ENCODE measurements at places on chromosomes 5 and 9.

- DNase-seq, result no peak
Observed at GRCh38 chr9:8648271-8648845, 848.8 kb upstream of the DMAC1 start.

- DNase-seq, result no peak
Observed at GRCh38 chr9:137147793-137148160, 8.8 kb downstream of the GRIN1 start.

- DNase-seq, result no peak
Observed at GRCh38 chr9:88954066-88954465, 37.2 kb upstream of the S1PR3 start.

DNA sequence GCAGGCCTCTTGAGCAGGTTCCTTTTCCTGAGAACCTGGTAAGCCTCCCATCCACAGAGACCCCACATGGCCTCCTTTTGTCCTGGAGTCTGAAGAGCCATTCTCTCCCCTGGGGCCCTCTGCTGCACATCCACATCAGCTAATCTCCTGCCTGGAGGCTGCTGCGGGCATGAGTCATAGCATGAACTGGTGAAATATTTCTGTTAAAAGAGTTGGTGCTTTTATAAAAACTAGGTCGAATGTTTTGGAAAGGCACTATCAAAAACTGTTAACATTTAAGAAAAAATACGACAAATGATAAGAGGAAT is 399.4 kb downstream of the CTNND2 start:
- DNase-seq, result no peak

DNA sequence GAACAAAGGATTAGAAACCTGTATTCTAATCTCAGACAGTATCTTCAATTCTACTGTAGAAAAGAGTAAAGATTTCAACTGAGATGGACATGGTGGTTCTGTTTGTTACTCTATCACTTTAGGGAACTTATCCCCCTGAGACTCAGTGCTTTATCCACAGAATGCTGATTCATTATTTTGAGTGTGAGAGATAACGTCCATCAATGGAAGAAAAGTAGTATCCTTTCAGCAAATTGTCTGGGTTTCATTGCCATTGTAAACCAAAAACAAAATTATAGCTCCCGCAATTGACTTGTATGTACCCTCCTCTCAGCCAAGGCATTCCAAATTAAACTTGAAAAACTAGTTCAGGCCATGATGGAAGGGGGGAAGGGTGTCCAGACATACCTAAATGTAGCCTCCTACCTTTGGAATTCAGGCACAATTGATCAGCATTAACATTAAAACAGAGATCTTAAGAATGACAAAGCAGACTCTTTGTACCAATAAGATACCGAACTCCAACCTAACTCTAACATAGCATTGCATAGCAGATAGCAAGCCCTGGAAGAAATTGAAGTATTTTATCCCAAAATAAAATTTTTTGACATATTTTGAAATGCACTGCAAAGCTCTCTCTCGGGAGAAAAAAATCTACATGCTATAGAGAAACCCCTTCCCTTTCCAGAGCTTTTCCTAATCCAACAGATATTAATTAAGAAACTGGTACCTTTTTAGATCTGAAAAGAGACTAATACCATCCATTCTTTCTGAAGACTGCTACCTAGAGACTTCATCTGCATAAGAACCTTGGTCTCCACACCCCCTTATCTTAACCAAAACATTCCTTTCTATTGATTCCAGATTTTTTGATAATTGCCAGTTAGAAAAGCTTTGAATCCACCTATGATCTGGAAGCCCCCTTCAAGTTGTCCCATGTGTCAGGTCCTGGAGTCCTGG is 1055.7 kb downstream of the PTPRD start:
- DNase-seq, result no peak

DNA sequence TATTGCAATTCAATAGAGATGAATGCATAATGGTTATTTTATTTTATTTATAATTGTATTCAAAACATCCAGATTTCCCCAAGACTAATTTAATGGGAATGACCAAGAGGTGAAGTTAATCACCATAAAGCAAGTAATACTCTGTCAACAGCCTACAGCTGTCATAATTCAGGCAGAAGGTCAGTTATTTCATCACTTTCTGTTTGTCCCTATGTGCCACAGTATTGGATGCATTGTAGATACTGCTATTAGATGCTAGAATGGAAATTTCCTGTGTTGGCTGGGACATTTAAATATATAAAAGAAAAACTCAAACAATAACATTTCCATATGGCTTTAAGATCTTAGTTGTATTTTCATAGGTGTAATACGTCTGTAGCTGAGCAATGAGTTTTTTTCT is 56.7 kb upstream of the MINAR2 start:
- no peak for DNase-seq

DNA sequence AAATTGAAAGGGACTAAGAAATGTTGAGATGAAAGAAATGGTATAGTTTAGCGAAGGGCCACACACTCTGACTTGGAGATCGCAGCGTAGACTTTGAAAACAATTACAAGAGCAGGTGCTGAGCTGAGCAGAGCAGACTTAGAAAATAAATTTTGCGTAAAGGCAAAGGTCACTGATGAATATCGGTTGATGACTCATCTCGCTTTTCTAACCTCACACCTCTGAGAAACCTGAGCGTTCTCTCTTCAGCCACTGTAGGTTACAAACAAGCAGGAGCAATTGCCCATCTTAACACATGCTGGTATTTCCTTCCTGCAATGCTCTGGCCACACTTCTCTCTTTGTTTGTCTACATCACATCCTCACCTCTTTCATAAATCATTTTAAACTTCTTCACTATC is 190.6 kb upstream of the C9orf72 start:
- no peak for DNase-seq

DNA sequence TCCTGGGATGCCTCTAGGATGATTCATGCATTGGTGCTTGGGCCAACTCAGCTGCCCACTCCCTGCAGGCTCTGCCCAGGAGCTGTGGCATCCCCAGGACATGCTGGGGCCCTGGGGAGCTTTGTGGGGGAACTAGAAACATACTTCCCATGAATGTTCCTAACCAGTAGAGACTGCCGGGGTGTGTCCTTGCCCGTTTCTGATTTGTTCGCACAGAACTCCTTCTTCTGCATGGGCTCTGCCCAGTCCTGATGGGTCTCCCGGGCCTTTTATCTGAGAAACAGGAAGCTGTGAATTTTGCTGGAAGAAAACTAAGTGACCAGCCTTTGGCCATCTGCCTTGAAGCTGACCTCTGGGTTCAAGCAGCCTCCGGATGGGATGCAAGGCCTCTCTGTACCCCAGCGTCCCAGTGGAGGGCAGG is 71.6 kb upstream of the RNU6ATAC start:
- no peak for DNase-seq

All from RKO (cell line).